GM12891 (cell line): ENCODE measurements at places on chromosomes 5 and 9.
A peak's percentile ranks its signal among the peaks of the same experiment; 100 is the strongest.

DNA sequence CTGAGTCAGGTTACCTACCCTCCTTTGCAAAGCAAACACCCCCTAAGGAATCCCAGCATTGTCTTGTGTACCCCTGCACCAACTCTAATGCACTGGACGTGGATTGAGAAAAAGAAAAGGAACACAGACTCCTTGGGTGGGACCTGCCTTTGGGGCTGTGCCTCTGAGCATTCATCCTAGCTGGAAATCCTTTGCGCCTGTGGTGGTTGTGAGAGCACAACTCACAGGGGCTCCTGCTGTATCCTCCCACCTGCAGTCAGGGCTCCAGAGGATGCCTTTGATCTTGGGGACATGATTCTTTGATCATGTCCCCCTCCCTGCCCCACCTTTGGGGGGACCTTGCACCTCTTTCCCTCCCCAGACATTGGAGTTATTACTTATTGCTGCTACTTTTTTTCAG lies 338.5 kb downstream of the GADD45G start:
- no peak for DNase-seq

GRCh38 chr5:50667023-50667652 lies 701 bp downstream of the PARP8 start:
- no peak for DNase-seq

GRCh38 chr9:114674798-114675540 lies 7.0 kb downstream of the TEX48 start:
- DNase-seq = no peak

GRCh38 chr9:129441852-129442251 lies 179.0 kb downstream of the C9orf50 start:
- DNase-seq = no peak

GRCh38 chr5:33423018-33423630 lies 17.6 kb upstream of the TARS1 start:
- DNase-seq = no peak

GRCh38 chr5:159951387-159951786 lies 35.1 kb downstream of the ADRA1B start:
- no peak for DNase-seq

- no peak for DNase-seq
Observed at GRCh38 chr9:14309403-14309802, 4.5 kb downstream of the NFIB start.

- peak; percentile 87 for DNase-seq
Observed at GRCh38 chr5:138352071-138352721, at the start of gene KDM3B. KDM3B (plus strand) TSS chr5:138352685; CDS start chr5:138352796, 111 bp downstream.

GRCh38 chr9:738209-738915 lies 103.1 kb upstream of the DMRT1 start:
- DNase-seq = no peak

DNA sequence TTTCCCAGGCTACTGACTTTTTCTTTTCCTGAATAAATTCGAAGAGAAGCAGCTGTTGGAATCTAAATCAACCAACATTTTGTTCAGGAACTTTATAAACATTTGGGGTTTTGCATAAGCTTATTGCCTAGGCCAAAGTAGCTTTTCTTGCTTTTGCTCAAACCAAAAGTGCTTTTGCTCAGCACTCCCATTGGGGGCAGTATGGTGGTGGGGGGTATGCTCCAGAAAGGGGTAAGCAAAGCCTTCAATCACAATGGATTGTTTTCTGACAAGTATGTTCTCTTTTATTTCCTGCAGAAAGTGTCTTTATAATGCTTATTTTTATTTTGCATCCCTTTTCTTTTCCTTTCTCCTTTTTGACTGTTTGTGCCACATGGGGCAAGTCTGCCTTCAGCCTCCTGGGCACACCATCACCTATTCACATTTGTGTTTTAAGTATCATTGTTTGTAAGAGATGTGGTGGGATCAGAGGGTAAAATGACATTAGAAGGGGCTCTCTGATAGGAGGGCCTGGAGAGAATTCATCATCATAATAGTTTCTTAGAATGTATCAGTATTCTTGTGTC lies 86.0 kb downstream of the PRDM6 start:
- DNase-seq = no peak

DNA sequence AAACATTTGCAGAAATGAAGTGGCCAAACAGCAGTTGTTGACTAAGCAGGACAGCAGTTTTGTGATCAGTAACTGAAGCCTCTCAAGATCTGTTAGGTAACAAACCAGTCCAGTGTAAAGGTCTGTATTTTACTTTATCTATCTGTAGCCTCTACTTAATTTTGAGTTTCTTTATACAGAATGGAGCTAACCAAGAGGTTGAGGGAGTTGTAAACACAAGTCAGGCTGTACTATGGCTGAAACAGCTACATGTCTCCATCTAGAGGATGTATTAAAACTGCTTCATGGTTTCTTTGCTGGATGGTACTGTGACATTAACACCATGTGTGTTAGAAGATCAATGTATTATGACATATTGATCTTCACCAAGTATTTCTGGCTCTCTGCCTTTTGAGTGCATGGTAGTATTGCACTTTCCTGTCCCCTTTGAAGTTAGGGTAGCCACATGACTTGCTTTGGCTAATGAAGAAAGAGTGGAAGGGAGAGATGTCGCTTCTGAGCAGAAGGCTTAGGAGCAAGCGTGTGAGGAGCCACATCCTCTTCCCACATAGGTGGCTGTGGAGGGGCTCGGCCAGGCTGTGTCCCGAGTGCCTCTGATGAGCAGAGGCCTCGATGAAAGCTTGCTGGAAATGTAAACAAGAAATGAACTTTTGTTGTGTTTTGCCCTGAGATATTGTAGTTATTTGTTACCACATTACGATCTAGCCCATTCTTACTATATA lies 105.6 kb upstream of the PCA3 start:
- DNase-seq = no peak

GRCh38 chr9:98220911-98221310 lies 28.5 kb upstream of the CORO2A start:
- DNase-seq = no peak

GRCh38 chr5:111517853-111518501 lies 5.6 kb upstream of the STARD4 start:
- no peak for DNase-seq

DNA sequence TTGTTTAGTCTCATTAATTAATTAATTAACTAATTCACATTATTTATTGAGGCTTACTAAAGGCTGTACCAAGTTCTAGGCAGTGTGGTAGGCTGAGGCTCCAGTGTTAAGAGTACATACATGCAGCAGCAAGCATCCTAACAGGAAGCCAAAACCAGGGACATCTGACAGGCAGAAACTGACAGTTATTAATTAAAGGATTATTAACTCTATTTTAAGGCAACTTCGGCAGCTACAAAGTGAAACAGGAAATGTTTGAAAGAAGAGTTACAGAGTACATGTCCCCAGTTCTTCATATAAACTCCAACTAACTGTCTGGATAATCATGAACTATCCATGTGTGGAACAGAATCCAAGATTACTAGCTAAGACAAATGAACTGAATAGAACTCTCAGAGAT lies 39.3 kb upstream of the GABRB2 start:
- DNase-seq = no peak

DNA sequence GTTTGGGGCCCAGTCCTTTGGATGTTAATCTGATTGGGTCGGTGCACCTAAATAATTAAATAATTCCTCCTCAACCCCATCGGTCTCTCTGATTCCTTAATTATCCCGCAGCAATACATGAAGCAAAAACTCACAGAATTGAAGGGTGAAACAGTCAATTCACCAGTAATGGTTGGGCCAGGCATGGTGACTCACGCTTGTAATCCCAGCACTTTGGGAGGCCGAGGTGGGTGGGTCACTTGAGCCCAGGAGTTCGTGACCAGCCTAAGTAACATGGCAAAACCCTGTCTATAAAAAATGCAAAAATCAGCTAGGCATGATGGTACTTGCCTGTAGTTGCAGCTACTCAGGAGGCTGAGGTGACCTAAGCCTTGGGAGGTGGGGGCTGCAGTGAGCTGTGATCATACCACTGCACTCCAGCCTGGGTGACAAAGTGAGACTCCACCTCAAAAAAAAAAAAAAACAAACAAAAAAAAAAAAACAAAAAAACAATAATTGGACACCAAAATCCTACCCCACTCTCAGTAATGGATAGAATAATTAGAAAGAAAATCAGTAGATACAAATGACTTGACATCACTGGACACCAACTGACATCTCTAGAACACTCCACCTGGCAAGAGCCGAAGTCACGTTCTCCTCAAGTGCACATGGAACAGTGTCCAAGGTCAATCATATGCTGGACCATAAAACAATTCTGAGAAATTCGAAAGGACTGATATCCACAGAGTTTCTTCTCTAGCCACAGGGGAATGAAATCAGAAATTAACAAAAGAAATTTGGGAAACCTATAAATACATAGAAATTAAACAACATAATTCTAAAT lies 5.3 kb downstream of the ABO start:
- DNase-seq = no peak

GRCh38 chr9:125551781-125552180 lies 155.2 kb downstream of the MAPKAP1 start:
- DNase-seq = no peak

DNA sequence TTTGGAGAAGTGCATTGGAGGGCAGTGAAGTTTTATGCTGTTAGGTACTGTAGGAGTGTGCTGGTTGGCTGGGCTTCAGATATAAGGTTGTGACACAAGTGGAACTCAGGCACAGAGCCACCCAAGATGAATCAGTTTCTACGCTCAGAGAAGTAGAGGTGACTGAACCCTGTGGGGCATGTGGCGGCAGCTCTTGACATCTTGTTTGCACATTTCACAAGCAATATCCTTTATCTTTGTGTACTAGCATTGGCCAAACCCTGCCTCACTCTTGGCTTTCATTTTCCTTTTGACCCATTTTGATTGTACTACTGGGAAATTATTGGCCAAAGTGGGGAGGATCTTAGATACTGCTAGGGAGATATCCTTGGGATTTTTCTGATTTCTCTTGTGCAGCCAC lies 110.0 kb downstream of the PSAT1 start:
- DNase-seq = no peak

GRCh38 chr5:169404223-169404622 lies 103.3 kb upstream of the SLIT3 start:
- DNase-seq = no peak

GRCh38 chr9:103714992-103715391 lies 379.1 kb upstream of the SMC2 start:
- no peak for DNase-seq

DNA sequence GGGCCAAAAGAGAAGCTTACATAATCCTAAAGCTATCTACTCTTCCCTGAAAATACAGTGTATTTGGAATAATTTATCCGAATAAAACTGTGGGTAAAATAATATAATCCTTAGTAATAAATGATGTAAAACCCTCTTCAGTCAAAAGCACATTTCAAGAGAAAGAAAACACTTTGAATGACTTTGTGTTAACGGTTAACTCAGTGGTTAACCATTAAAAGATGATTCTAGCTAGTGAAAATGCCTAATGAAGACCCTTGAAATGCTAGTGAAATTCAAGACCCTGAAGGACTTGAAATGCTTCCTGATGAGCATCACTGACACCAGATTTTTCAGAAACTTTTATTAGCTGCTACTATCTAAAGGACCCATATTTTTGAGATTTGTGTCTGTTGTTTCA lies 70.7 kb downstream of the COX7C start:
- DNase-seq = no peak

DNA sequence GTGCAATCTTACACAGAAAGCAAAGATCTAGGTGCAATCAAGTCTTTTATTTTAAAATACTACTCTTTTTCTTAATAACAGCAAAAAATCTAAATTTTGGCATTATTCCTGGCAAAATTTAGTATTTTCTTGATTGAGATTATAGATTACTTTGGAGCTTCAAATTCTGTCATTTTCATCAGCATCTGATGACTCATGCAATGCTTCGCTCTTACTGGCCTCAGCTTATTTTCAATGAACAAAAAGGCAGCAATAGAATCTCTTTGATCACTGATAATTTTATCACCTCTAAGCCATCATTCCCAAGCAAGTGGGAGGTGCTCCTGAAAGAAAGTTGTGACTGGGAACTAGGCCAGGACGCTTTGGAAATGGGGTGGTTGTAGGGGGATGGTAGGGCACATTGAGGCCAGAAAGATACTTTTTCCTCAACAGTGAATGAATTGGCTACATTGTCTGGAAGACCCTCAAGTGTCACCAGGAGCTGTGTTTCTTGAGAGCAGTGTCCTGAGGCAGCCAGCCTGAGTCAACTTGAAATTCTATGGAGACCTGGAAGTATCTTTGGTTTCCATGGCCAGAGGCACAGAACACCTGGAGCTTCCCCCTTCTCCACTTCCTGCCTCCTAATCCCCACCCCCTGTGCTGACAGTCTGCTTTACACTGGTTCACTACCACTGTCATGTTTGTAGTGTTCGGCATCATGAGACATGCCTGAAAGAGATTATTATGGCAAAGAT lies 46.9 kb upstream of the APC start:
- DNase-seq = no peak
